Amniotic epithelial cell (primary cell): ENCODE measurements at places on chromosomes 12 and 14.
A peak's percentile ranks its signal among the peaks of the same experiment; 100 is the strongest.

DNA sequence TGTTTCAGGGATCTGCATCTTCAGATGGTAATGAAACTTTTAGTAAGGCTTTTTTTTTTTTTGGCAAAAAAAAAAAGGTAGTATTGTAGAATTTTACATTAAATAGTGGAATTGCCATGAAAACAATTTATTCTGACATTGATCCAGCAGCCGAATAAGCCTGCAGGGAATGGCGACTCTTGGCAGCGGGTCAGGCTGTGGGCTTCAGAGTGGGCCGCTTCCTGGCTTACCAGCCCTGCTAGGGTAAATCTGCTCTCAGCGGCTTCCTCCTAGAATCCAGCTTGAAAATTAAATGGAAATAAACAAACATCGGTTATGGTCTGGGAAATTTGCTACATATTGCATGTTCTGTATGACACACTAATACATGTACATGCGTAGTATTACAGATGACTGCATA lies 34.8 kb downstream of the SFSWAP start:
- DNase-seq: no peak

GRCh38 chr12:113996026-113996425 lies 29.9 kb upstream of the RBM19 start:
- DNase-seq: no peak

DNA sequence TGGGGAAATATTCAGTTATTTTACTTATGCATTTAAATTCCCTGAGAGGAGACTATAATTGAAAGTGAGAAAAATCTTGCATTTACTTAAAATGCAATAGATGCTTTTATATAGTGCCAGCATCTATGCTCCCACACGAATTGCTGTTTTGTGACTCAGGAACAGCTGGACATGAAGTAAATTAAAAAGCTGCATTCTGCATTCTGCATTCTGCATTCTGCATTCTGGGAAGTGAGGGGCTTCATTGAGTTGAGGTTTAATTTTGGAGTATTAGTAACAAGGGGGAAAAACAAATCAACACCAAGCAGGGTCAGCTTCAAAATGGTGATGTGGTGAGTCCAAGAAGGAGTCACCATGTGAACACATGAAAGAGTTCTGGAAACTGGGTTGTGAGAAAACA lies 101.2 kb downstream of the C12orf50 start:
- DNase-seq: no peak

GRCh38 chr12:47774663-47775062 lies 1.6 kb downstream of the SLC48A1 start:
- no peak for DNase-seq

DNA sequence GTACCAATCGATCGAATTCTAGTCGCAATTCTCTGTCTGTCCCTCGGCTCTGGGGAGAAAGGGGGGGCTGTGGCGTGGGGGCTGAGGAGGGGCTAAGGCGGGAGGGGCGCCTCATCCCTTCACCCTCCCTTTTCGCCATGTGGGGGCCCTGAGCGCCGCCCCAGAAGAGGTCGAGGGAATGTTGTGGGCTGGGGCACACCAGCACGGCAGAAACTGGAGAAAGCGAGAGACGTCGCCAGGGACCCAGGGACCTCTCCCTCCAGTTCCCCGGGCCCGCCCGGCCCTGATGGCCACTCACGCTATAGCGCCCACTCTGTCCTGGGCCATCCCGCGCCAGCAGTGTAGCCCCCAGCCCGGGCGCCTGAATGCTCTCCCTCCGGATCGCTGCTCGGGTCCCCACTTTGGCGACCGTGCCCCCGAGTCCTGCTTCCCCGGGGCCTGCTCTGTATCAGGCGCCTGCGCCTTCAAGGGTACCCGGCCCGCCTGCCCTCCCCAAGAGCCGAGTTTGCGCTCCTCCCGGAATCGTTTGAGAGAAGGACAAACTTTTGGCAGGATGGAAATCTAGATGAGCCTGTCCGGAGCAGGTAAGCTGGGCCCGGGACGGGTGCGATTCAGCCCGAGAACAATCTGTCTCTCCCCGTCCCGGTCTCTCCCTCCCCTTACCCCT lies 62.6 kb downstream of the SMUG1 start:
- DNase-seq: no peak

- DNase-seq: no peak
Measured at GRCh38 chr12:55845361-55845760, 2.6 kb upstream of the MMP19 start.

GRCh38 chr14:95478309-95478708 lies 38.1 kb downstream of the SYNE3 start:
- no peak for DNase-seq

DNA sequence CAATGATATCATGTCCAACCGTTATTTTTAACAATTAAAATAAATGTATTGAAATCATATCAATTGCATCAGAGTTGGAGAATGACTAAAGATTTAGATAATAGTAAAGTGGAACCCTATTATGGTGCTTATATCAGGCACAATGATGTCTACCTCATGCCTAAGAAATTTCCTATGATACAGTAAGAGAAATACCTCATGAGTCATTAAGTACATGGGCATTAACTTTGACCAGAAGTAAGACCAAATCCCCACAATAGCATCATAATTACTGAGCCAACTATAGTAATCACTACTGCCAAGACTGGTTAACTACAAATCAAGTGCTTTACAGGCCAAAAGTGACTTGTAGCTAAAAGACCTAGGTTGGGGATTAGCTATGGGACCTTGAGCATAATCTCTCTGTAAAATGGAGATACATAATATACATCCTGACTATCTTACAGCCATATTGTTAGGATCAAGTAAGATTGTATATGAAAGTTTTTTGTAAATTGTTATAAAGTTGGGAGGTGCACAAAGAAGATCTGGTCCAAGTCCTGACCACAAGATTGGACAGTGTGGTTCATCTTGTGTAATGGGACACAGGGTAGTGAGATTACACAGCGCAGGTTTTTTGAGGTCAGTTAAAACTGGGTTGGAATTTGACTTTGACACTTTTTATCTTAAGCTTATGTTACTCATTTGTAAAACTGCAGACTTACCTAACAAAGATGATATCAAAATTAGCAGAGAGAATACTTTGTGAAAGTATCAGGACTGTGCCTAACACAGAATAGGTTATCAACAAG lies 60.5 kb downstream of the ERGIC2 start:
- peak; percentile 97 for DNase-seq

DNA sequence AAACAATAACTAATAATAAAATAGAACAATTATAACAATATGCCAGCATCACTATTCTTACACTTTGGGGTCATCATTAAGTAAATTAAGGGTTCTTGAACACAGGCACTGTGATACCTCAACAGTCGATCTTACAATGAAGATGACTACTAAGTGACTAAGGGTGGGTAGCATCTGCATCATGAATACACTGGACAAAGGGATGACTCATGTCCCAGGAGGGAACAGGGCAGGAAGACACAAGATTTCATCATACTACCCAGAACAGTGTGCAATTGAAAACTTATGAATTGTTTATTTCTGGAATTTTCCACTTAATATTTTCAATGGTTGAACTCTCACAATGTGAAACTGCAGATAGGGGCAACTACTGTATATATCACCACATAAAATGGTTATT lies 19.7 kb downstream of the TSPAN19 start:
- peak; percentile 91 for DNase-seq

DNA sequence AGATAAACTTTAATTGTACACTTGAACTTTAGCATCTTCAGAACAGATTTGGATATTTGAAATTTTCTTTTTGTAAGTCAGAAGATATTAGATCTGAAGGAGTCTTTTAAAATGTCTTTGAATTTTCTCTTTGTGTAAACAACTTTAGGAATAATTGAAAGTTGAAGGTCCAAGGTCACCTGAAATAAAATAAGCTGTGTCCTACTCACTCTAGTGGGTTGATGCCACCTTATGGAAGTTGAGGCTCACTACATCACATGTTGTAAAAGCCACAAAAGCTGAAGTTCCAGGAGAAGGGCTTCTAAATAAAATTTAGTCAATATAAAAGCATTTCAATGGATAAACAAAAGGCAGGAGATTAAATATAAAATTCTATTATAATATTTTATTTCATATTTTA lies 122.0 kb upstream of the ATXN7L3B start:
- peak; percentile 12 for DNase-seq

DNA sequence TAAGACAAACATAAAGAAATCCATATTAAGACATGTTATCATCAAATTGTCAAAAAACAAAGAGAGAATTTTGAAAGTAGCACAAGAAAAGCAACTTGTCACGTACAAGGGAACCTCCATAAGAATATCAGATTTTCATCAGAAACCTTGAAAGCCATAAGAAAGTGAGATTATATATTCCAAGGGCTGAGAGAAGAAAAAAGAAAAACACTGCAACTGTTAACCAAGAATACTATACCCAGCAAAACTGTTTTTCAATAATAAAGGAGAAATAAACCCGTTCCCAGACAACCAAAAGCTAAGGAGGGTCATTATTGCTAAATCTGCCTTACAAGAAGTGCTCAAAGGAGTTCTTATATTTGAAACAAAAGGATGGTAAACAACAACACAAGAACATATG lies 94.7 kb upstream of the TSPAN8 start:
- no peak for DNase-seq

GRCh38 chr12:50240096-50240791 lies 43.1 kb downstream of the LIMA1 start:
- DNase-seq: peak; percentile 58

- DNase-seq: no peak
Measured at GRCh38 chr14:36505181-36505815, 14.7 kb downstream of the NKX2-1 start.

- DNase-seq: peak; percentile 24
Measured at GRCh38 chr12:2960390-2960956, 1.3 kb downstream of the TEAD4 start.

DNA sequence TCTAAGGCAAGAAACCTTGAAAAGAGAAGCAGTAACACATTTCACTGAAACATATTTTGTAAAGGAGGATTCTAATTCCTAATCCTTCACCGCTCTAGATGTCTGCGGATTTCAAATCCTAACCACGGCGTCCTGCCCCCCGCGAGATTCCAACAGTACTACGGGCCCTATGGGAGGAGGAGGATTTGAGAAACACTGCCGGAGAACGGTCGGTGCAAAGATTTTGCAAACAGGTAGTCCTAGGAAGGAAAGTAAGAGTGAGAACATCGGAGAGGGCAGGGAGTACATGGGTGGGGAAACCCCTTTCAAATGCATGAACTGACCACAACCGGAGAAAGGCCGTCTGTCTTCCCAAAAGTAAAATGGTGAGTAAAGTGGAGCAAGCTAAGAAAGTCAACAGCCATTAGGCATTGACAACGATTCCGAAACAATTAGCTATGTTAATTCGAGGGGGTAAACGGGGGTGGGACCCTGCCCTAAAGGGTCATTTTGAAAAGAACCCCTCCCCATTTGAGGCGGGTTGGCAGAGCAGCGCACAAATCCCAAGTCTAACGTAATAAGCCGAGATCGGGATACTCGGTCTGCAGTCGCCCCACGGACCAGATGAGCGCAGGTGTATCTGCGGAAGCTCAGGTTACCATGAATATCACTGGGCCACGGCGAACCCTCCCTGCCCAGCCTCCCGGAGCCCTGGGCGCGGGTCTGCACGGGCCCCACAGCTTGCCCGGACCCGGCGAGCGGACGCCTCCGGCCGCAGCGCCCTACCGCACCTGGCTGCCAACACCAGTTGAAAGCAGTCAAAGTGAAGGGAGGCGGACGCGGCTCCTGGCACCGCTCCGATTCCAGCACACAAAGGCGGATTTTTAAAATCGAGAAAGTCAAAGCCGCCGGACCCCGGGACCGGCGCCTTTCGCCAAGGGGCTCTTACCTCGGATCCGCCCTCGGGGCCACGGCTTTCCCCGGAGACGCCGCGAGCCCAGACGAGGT lies 662 bp downstream of the EPS8 start:
- DNase-seq: peak; percentile 60

DNA sequence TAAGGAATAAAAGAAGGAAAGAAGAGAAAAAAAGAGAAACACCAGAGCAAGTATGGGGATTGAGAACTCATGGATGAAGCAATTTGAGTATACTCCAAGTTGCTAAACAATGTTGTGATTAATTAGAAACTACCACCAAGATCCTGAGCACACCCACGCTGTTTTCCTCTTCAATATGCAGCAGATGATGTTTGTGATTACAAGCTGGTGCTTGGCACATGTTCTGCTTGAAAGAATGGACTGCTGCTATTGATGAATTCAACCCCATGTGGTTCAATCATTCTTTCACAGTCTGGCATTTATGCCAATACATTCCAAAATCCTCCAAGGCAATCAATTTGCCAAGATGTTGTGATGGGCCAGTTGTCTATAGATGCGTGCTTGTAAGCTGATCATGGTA lies 146.8 kb downstream of the SLC2A13 start:
- no peak for DNase-seq

- no peak for DNase-seq
Measured at GRCh38 chr12:45076417-45077026, 25.6 kb upstream of the DBX2 start.
